ENCODE measurements at places on chromosomes 3 and 15.

DNA sequence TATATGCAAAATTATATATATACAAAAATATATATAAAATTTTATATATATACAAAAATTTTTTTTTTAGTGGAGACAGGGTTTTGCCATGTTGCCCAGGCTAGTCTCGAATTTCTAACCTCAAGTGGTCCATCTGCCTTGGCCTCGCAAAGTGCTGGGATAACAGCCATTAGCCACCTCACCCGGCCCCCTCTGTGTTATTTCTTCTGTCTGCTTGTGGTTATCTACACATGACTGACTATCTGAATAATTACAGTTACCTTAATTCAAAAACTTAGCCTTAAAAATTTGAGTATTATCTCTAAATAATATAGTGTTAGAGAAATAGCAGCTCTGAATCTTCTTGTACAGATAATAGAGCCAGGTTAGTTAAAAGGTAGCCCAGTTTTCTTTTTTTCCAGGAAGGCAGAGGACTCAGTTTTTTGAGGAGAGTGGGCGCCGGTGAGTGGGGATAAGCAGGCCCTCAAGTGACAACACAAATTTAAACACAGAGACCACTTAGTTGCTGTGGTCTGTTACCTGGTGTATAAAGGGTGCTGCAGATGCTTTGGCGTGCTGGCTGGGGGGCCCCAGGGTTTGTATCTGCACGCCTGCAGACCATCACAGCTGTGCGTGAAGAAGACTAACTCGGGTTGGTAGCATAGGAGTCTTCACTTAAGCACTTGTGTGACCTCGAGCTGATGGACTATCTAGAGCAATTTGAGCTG is 83.7 kb downstream of the TRAK1 start:
- no peak for DNase-seq

DNA sequence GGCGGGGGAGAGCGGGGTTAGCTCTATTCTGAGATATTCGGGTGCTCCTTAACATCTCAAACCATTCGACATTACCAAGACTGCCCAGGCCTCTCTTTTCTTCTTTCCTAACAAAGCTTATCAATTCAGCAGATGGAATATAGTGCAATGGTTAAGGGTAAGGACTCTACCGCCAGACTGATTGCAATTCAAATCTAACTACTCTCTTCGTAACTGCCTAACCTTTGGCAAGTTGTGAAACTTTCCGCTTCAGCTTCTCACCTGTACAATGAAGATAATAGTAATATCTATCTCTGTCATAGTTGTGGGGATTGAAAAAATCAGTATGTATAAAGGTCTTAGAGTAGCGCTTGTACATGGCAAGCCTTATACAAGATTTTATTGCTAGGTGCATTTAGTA is 972 bp downstream of the UBA5 start:
- no peak for DNase-seq

DNA sequence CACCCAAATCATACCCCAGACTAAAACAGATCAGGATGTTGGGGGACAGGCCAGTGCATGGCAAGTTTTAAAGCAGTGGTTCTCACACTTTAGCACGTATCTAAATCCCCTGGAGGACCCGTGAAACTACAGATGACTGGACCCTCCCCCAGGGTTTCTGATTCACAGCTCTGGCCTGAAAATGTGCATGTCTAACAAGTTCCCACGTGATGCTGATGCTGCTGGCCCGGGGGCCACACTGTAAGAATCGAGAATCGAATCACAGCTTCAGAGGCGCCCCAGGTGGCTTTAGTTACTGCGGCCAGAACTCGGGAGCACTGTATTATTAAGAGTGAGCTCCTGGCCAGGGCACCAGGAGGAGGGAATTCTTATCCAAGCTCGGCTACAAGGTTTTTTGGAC is 11.6 kb downstream of the ADAMTS17 start:
- DNase-seq, result no peak

DNA sequence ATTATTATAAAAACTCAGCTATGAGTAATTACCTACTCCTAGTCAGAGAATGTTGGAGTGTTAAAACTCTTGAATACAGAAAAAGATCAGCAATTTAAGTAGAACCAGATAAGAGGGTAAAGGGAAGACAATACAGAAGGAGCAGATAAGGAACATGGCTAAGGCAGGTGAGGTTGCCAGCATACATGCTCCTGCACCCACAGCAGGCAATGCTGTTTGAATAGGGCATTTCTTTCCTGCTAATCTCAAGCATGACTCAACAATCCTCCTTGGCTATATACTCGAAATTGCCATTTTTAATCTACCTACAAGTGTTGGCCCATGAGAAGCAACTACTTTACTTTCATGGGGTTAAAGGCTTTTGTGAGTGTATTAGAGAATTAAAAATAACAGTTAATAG is 494.5 kb downstream of the DIPK2A start:
- DNase-seq, result no peak

DNA sequence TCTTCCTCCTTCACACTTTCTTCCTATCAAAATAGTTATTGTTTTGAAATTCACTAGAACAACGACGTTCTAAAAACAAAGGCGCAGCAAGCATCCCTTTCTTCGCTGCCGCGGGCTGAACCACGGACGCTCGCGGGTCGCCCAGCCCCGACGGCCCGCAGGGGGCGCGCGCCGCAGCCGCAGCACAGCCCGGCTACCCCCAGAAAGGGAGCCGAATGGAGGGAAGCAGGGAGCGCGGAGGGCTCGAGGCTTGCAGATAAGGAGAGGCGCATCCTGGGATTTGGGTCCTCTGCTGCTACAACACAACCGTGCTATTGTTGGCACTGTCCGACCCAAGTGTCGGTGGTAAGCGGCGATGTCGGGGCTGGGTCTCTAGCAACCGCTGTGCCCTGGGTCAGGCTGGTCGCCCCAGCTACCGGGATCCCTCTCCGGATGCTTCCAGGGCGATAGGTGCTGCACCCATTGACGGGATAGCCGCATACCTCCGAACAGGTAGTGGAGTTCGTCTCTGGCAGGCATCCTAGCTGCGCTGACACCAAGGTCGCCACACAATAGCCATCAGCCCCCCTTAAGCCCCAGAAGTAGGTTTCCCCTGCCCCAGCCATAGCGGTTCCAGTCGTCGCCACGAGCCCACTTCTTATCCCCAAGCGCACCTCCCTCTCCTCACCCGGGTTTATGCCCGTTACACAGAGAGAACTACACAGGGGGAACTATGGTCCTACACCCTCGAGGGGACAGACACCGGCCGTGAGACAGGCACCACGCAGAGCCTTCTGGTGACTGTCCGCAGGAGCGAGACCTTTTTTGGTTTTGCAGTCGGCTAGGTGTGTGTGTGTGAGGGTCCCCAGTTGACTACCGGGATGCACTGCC is 6.0 kb downstream of the ONECUT1 start:
- no peak for DNase-seq

DNA sequence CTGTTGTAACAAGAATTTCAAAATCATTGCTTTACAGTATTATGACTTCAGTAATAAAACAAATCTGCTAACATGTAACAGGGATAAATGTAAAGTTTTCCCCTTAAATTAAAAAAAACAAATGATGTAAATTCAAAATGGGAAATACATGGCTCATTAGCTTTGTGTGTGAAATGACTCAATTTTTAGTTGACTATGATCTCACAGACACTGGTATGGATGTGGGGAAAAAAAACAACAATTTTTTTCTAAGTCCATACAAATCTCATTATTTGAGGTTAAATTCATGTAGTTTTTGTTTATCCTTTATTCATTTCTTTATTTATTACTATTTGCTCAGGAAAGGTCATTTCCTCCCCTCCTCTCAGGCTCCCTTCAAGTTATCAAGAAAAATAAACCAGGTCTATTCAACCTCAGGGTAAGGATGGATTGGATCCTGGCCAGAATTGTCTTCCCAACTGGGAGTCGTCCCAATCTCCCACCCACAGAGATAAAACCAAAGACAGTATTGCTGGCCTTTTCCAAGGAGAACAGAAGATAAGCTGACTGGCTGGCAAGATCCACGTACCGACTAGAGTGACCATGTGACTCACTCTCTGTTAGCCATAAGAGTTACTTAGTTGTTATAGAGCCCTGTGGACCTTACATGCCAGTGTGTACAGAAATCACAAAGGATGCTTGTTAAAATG is 373.3 kb downstream of the GAP43 start:
- no peak for DNase-seq

- no peak for DNase-seq
Measured at GRCh38 chr3:186882881-186883685, 40.6 kb downstream of the ADIPOQ start.

GRCh38 chr3:126080970-126081369 is 3.0 kb downstream of the SLC41A3 start:
- no peak for DNase-seq

DNA sequence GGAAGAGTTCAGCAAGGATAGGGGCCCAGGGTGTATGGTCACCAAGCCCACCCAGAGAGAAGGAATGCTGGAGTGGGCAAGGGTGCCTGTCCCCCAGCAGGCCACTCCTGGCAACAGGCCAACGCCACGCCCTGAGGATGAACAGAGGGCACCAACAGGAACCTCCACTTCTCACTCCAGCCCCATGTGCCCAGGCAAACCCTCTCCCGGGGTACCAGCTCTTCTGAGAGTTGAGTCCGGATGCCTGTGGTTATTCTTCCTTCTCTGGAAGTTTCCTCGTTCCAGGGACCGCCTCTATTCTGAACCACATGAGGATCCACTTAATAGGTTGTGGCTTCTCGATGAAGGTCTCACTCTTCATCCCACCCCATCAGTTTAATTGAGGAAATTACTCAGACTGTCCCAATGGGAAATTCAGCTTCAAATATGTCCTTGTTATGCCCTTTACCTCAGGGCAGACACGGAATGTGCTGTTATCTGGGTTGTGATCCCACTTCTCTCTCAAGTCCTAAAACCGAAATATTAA is 114.3 kb downstream of the LIPC start:
- no peak for DNase-seq

DNA sequence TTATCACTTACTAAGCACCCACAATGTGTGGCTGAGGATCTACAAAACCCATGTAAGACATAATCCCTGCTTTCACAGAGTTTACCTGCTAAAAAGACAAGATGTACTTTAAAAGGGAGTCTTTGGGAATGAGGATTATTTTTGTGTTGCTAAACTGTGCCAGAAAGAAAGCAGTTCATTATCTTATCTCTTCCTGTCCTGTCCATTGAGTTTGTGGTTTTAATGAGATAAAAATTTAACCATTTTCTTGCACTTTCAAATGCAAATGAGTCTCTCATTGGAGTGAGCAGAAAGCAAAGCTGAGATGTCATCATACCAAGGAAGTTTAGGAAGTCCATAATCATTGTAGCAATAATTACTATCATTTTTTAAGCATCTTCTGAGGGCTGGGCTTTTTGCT is 231.2 kb upstream of the ADAMTS9 start:
- DNase-seq, result no peak

- no peak for DNase-seq
Measured at GRCh38 chr3:180528843-180529242, 73.1 kb upstream of the TTC14 start.

DNA sequence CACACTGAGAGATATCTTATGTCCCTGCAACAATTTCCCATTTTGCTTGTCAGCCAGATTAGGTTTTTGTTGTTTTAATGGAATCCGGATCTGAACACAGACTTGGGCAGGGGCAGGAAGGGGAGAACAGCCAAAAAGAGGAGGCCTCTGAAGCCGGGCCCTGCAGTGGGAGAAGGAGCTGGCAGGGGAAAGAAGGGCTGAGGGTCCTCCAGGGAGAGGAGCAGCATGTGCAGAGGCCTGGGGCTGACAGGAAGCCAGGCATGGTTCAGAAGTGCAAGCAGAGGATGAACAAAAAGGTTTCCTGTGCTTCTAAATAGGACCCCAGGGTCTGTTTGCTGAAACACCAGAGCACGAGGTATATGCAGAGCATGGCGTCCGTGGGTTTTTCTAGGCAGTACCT is 49.1 kb upstream of the POMGNT2 start:
- no peak for DNase-seq

DNA sequence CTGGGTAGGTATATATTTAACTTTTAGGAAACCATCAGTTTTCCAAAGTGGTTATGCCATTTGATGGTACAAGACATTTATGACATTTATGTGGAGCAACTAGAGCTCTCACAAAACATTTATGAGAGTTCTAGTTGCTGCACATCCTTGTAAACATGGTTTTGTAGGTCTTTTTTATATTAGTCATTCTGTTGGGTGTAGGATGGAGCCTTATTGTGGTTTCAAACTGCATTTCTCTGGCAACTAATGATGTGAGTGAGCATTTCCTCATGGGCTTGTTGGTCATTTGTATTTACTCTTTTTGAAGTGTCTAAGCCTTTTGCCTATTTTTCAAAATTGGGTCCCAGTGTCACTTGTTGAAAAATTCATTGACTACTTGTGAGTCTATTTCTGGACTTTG is 45.7 kb upstream of the MGLL start:
- DNase-seq, result no peak

DNA sequence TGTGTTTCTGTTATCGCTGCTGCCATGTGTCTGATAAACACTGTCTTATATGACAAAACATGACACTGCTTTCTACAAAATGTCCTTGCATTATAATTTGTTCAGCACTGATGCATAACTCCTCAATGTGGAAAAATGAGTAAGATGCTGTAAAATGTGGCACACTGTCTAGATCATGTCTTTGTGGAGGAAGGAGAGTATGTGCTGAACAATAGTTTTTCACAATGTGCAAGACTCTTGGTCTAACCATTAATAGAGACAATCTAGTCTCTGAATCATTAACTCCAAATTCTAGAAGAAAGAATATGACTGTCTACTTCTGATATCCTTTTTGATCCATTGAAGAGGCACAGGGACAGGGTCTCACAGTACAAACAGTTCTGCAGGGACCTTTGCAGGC is 127.9 kb upstream of the RARB start:
- DNase-seq, result no peak

Data from right lung (tissue), 10 donors.